ENCODE measurements at places on chromosomes 4 and X. TPM values are rescaled to one million over a fixed set of nuclear protein-coding genes. Genes with fewer than 3 reads are reported as not detected.

ANK2 gene
- total RNA-seq: 0.68 TPM

CCNB3 gene
- total RNA-seq: 0.67 TPM

HMX1 gene
- total RNA-seq: 0.10 TPM

SMARCA1 gene
- 32.3 TPM for total RNA-seq

MAGEB1 gene
- total RNA-seq: not detected

TSPAN6 gene
- 36.2 TPM for total RNA-seq

VGLL1 gene
- total RNA-seq: not detected
